Glomerular endothelial cell (primary cell): ENCODE measurements at places on chromosomes 12 and 14.

- DNase-seq, result no peak
These were observed 392.3 kb downstream of the MED13L start for GRCh38 chr12:115885040-115885690.

- DNase-seq, result no peak
These were observed 57.4 kb downstream of the DAAM1 start for GRCh38 chr14:59245809-59246295.

- no peak for DNase-seq
These were observed 592 bp downstream of the KRT7 start for GRCh38 chr12:52233462-52234207.

GRCh38 chr14:37623426-37623951, 28.1 kb downstream of the TTC6 start:
- peak; percentile 80 for DNase-seq

- no peak for DNase-seq
These were observed 56.4 kb upstream of the FBXO33 start for GRCh38 chr14:39488600-39488999.
